Posterior cingulate gyrus (tissue), 11 donors: ENCODE measurements at places on chromosomes 11 and 22.

- no peak for DNase-seq
Measured at GRCh38 chr11:96794152-96794551, 404.3 kb downstream of the JRKL start.

DNA sequence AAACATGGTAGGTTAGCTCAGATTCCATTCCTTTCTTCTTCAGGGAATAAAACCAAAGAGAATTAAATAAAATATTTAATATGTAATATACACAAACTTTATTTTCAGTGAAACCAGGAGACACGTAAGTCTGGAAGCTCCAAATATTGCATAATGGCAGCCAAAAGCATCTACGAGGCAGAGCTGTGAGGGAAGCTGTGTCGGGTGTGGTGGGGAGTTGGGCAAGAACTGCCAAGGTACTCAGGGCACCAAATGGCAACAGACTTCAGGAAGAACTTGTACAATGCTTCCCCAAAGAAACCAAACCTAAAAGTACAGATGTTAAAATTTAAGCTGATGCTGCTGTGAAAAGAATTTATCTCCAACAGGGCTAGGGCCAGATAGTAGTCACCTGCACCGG, 47.5 kb upstream of the C11orf87 start:
- DNase-seq, result no peak

- DNase-seq, result peak; percentile 52
Measured at GRCh38 chr22:48578138-48579042, 1249.3 kb downstream of the BRD1 start.

GRCh38 chr22:30175690-30176288, 70.8 kb downstream of the LIF start:
- DNase-seq, result no peak

DNA sequence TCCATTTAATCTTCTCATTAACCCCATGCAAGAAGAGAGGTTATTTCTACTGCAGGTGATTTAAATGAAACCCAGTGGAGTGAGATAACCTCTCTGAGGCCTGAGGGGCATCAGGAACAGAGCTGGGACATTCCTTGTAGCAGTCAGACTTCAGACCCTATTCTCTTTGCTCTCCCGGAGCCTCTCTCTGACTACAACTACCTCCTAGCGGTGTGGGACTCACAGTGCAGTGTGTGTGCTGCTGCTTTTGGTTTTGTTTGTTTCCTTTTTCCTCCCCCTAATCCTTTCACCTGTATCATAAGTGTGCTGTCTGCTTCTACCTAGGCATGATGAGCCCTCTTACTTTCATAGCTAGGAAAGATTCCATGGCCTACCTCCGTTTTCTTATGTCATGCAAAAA, 769.6 kb downstream of the NTM start:
- DNase-seq, result no peak

GRCh38 chr11:29159552-29160465, 857.0 kb downstream of the KCNA4 start:
- DNase-seq, result peak; percentile 12

GRCh38 chr11:1084561-1085439, 10.1 kb downstream of the MUC2 start:
- DNase-seq, result no peak

DNA sequence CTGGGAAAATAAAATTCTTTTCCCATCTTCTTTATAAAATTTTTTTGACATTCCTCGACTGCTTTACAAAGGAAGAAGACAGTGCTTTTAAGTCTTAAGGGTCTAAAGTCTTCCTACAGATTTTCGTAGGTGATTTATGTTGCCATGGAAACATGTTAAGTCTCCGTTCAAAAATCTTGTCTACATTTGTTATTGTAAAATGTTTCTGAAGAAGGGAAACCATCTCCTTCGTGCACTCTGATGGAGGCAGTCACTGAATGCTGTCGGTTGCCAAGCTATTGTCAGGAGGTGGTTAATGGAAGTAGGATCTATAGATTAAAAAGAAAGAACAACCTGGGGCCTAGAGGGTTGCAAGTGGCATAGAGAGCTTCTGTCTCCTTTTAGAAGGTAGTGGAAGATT, 52.6 kb downstream of the MAP6 start:
- DNase-seq, result no peak

DNA sequence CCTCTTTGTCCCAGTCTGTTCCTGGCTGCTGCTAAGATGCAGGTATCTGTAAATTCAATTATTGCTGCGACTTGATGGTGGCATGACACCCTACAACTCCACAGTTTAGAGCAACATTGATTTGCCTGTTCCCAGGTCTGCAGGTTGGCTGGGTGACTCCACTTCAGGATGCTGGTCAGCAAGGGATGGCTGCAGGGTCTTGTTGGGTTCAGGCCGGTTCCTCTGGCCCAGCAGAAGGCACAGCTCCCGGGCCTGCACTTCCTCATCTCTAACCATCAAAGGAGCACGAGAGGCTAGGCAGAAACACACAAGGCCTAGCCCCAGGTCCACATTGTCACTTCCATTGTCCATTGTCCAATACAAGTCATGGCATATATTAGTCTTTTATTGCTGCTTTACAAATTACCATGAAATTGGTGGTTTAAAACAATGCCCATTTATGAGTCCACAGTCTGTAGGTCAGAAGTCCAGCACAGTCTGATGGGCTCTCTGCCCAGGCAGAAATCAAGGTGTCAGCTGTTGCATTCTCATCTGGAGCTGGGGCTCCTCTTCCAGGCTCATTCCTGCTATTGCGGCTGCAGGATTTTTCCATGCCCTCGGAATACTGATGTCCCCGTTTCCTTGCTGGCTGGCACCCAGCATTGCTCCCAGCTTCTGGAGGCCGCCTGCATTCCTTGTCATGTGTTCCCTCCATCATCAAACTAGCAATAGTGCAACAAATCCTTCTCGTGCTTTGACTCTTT, 96.6 kb upstream of the LMO1 start:
- no peak for DNase-seq

DNA sequence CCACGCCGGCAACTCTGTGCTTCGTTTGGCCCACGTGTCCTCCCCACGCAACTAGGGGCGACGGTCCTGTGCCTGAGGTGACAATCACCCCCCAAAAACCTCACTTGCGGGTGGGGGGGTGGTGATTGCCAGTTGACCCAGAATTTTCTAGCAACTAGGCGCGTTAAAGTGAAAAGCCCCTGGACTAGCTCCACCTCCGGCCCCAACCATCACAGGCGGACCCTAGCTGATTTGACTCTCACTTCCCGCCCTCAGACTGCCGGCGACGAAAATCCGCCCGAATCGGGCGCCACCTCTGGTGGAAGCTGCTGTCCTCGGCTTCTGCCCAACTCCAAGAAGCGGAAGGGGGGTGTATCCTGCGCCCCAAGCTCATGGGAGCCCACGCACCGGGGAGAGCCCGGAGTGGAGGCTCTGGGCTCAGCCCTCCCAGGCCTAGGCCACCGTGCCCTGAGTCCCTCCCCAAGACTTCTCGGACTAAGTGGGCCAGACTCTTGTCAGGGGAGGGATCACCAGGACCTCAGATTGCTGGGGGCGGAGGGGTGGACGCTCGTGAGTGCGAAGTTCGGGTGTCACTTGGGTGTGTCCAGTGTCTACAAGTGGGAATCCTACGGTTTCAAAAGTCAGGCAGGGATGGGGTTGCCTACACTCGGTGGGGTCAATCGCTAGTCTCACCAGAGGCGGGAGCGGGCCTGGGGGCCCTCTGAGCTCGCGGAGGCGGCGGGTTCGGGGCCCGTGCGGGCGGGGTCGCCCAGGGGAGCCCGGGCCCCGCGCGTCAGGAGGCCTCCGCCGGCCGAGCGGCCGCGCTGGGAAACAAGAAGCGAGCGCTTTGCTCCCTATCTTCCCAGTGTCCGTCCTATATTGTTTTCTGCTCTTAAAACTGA, 12.3 kb downstream of the PAX6 start:
- DNase-seq, result peak; percentile 72
